ENCODE measurements at places on chromosomes 2 and 18.
A peak's percentile ranks its signal among the peaks of the same experiment; 100 is the strongest.

- DNase-seq, result no peak
Measured at GRCh38 chr2:142718576-142719155, 158.8 kb upstream of the KYNU start.

DNA sequence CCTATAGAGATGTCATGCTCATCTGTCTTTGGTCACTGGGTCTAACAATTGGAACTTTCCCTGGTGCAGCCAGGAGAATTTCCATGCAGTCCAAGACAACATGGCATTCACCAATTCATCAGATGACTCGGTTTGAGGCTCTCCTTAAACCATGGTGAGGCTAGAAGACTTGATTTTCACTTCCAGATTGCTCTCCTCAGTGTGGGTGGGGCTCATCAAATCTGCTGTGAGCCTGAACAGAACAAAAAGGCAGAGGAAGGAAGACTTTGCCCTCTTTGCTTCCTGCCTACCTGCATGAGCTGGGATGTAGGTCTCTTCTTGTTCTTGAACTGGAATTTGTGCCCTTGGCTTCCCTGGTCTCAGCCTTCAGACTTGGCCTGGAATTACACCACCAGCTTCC, 203.4 kb upstream of the TRIB2 start:
- DNase-seq, result no peak

GRCh38 chr2:148615381-148615841, 29.1 kb upstream of the EPC2 start:
- peak; percentile 21 for DNase-seq

DNA sequence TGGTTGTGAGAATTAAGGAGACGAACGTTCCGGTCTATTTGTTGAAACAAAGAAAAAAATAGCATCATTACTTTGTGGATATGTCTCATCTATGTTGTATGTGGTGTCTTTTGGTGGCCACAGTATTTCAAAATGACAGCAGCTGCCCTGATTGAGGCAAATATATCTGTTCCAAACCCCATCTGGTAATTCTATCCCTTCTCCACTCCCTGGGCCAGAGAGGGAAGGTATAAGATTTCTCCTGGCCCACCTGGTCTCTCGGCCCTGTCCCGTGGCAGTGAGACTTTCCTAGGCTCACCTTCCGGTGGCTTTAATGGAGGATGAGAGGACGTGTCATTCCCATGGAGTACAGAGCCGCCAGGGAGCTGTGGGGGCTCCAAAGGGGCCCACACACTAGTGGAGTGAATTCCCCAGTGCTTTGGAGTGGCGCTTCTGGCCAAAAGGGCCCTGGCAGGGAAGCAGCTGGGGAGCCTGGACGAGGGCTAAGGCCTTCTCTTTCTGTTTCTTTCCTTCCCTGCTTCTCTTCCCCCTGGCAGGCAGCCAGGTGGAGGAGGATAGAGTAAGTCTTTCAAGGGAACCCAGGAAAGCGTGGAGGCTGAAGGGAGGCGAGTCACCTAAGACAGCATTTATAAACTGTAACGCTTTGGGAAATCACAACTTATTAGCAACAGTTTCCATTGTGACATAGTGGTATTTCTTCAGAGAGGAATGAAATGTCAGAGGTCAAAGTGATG, 5.6 kb downstream of the FOSL2 start:
- no peak for DNase-seq

DNA sequence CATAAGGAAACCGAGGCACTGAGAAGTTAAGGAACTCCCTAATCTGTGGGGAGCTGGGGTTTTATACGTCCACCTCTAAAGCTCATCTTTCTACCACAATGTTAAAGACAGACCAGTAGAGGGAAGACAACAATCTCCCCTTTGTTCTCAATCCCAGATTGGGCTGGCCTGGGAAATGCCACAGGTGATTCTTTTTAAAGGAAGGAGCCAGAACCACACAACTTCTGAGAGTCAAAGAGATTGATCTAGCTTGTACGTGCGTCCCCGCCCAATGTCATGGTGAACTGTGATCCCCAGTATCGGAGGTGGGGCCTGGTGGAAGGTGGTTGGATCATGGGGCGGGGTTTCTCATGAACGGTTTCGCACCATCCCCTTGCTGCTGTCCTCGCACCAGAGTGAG, 81.8 kb upstream of the LCLAT1 start:
- DNase-seq, result no peak

- DNase-seq, result no peak
Measured at GRCh38 chr2:237558961-237559641, 7.3 kb upstream of the PRLH start.

- peak; percentile 74 for DNase-seq
Measured at GRCh38 chr2:3519255-3520205, at the start of gene ADI1. Gene ADI1 (minus strand): TSS chr2:3519531. CDS start chr2:3519487, 44 bp downstream.

DNA sequence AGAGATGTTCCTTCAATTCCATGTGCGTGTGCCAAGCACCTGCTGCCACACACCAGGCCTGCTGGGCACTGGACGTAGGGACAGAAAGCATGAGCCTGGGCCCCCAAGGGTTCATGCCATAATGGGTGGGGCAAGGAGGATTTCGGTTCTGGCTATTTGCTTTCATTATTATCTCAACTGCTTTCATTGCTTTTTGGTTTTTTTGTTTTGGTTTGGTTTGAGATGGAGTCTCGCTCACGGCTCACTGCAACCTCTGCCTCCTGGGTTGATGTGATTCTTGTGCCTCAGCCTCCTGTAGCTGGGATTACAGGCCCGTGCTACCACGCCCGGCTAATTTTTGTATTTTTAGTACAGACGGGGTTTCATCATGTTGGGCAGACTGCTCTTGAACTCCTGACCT, 57.2 kb downstream of the SF3B1 start:
- DNase-seq, result no peak

GRCh38 chr2:28678944-28679343, 72.7 kb upstream of the PPP1CB start:
- DNase-seq, result no peak

DNA sequence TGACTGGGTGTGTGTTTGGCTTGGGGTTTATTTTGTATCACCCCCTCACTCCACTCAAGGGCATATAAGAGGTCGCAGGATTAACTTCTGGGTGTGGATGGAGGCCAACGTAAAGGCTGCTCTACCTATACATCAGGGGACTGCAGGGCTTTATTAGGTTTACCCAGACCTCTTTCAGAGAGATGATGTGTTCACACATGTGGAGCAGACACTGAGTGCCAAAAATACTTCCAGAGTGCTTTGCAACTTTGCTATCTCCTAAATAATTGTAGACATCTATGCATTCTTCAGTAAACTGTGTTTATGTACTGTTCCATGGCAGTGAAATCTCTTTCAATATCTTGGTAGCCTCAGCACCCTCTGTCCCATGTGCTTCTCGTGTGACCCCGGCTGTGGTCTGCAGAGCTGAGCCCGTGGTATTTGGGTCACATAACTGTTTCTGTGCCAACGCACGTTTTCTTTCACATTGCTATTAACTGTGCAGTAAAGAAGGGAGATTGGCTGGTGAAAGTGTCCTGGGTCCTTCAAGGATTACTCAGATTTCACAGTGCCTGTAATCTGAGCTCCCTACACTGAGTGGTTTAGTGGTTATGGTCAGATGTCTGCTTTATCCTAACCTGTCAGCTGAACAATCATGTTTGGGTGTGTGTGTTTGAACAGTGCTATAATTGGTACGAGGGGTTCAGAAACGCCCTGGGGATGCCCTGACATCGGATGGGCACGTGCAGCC, 208.1 kb downstream of the VAPA start:
- DNase-seq, result no peak

DNA sequence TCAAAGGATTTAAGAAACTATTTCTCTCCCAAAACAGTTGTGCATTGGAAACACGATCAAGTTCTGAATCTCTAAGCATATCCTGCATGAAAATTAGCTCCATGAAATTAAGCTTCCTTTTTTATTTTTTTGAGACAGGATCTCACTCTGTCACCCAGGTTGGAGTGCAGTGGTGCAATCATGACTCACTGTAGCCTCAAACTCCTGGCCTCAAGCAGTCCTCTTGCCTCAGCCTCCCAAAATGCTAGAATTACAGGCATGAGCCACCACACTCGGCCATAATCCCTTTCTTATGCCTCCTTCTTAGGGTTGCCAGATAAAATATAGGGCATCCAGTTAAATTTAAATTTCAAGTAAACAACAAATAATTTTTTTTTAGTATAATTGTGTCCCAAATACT, 124.4 kb downstream of the ARL4C start:
- DNase-seq, result no peak

GRCh38 chr2:890214-890613, 60.4 kb upstream of the SNTG2 start:
- no peak for DNase-seq

GRCh38 chr2:919672-920071, 31.0 kb upstream of the SNTG2 start:
- no peak for DNase-seq

GRCh38 chr2:66490588-66491001, 55.7 kb downstream of the MEIS1 start:
- DNase-seq, result no peak

- DNase-seq, result no peak
Measured at GRCh38 chr18:59264651-59265245, 8.5 kb downstream of the RAX start.

- DNase-seq, result peak; percentile 84
Measured at GRCh38 chr2:70086278-70086837, 919 bp upstream of the PCBP1 start.

- no peak for DNase-seq
Measured at GRCh38 chr2:112698834-112699515, 21.8 kb upstream of the NT5DC4 start.

Measured in putamen (tissue), 1 donor.